ENCODE measurements at places on chromosomes 16 and 17. TPM values are rescaled to one million over a fixed set of nuclear protein-coding genes. Genes with fewer than 3 reads are reported as not detected.
A peak's percentile ranks its signal among the peaks of the same experiment; 100 is the strongest.

DNA sequence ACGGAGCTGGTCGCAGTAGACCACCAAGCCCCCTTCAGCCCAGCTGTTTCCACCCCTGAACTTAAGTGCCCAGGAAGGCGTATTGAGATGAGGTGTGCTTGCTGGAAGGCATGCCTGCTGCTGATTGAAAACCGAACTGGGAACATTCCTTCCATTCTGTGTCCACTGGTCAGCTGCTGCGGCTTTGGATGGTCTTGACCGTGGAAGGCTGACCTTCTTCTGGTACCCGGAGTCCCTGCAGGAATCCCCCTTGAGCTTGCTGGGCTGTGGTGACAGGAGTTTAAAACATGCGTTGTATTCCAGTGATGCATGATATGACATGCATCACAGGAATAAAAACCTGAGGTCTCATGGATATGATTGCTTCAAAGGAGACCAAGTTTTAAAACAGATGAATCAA, 31.4 kb downstream of the IL4R start:
- no peaks in the 10 kb centered on the region for H3K4me1 ChIP-seq
- H3K27ac ChIP-seq = no peak overlapping the region
- H3K4me3 ChIP-seq = no peak overlapping the region
- H3K36me3 ChIP-seq = no peaks in the 10 kb centered on the region
- no peaks in the 10 kb centered on the region for H3K27me3 ChIP-seq

DNA sequence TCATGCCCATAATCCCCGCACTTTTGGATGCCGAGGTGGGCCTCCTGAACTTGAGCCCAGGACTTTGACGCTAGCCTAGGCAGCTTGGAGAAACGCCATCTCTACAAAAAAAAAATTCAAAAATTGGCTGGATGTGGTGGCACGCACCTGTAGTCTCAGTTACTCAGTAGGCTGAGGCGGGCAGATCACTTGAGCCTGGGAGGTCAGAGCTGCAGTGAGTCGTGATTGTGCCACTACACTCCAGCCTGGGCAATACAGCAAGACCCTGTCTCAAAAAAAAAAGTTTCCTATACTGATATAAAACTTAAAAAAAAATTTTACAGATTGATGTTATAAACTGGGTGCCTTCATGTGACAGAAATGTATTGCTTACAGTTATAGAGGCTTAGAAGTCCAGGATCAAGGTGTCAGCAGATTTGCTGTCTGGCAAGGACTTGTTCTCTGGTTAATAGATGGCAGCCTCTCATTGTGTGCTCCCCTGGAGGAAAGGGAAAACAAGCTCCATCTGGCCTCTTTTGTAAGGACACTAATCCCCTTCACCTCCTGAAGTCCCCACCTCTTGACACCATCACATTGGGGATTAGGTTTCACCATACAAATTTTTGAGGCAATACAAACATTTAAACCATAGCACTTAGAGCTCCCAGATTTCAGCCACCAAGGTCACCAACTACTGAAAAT, 8.5 kb upstream of the CES3 start:
- H3K27me3 ChIP-seq = no peaks in the 10 kb centered on the region
- H3K36me3 ChIP-seq = no peaks in the 10 kb centered on the region
- peaks cover 13% of the 10 kb centered on the region for H3K4me1 ChIP-seq
- peak overlapping the region; percentile 91 for H3K27ac ChIP-seq

DNA sequence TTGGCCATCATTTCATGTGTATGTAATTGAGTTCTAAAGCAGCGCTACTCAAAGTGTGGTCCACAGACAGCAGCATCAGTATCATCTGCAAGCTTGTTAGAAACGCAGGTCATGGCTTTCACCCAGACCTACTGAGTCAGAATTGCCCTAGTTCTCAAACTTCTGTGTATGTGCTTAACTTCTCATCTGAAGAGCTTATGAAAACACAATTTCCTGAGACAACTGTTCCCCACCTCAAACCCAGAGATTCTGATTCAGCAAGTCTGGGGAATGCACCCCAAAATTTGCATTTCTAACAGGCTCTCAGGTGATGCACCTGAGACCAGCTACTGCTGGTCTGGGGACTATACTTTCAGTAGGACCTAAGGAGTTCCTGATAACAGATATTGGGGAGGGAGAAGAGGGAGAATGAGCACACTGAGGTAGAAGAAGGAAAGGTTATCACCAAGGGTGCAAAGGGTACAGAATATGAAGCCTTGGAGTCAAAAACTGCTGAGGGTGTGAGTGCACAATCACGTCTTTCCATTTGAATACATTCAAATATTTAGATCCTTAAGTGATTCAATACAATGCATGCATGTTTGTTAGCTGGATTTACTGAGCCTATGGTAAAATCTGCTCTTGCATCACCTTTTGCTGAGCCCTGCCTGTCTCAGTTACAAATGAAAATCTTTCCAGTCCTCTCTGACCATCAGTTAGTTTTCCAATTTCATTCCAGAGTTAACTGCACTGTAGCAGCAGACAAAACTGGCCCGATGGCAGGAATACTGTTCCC, 29.2 kb upstream of the SKAP1 start:
- no peaks in the 10 kb centered on the region for H3K36me3 ChIP-seq
- DNase-seq = no peak
- H3K27ac ChIP-seq = no peak overlapping the region
- no peak overlapping the region for H3K4me3 ChIP-seq

GRCh38 chr17:43327421-43327820, 71.4 kb upstream of the ARL4D start:
- DNase-seq = no peak
- H3K4me3 ChIP-seq = peak overlapping the region; percentile 13
- H3K36me3 ChIP-seq = no peaks in the 10 kb centered on the region
- no peaks in the 10 kb centered on the region for H3K27me3 ChIP-seq
- no peak overlapping the region for H3K27ac ChIP-seq
- peaks cover 11% of the 10 kb centered on the region for H3K4me1 ChIP-seq

GRCh38 chr16:52709306-52709705, 162.4 kb upstream of the TOX3 start:
- H3K4me1 ChIP-seq = no peaks in the 10 kb centered on the region
- no peak for DNase-seq
- no peaks in the 10 kb centered on the region for H3K27me3 ChIP-seq
- H3K4me3 ChIP-seq = no peak overlapping the region
- no peaks in the 10 kb centered on the region for H3K36me3 ChIP-seq

GRCh38 chr17:76681222-76682137, 29.3 kb downstream of the MXRA7 start:
- DNase-seq = peak; percentile 74
- H3K36me3 ChIP-seq = no peaks in the 10 kb centered on the region
- H3K4me3 ChIP-seq = no peak overlapping the region
- peak overlapping the region; percentile 4 for H3K27ac ChIP-seq
- no peaks in the 10 kb centered on the region for H3K27me3 ChIP-seq

- H3K36me3 ChIP-seq = no peaks in the 10 kb centered on the region
- no peak overlapping the region for H3K27ac ChIP-seq
- no peak for DNase-seq
- H3K27me3 ChIP-seq = peaks cover 11% of the 10 kb centered on the region
- H3K4me3 ChIP-seq = no peak overlapping the region
- H3K4me1 ChIP-seq = no peaks in the 10 kb centered on the region
Measured at GRCh38 chr17:39791111-39791992, 53.6 kb downstream of the GRB7 start.

- peaks cover 71% of the 10 kb centered on the region for H3K4me1 ChIP-seq
- peaks cover 19% of the 10 kb centered on the region for H3K36me3 ChIP-seq
- no peak overlapping the region for H3K27ac ChIP-seq
- H3K27me3 ChIP-seq = no peaks in the 10 kb centered on the region
- DNase-seq = no peak
Measured at GRCh38 chr17:65553009-65553645, 8.3 kb downstream of the AXIN2 start.

DNA sequence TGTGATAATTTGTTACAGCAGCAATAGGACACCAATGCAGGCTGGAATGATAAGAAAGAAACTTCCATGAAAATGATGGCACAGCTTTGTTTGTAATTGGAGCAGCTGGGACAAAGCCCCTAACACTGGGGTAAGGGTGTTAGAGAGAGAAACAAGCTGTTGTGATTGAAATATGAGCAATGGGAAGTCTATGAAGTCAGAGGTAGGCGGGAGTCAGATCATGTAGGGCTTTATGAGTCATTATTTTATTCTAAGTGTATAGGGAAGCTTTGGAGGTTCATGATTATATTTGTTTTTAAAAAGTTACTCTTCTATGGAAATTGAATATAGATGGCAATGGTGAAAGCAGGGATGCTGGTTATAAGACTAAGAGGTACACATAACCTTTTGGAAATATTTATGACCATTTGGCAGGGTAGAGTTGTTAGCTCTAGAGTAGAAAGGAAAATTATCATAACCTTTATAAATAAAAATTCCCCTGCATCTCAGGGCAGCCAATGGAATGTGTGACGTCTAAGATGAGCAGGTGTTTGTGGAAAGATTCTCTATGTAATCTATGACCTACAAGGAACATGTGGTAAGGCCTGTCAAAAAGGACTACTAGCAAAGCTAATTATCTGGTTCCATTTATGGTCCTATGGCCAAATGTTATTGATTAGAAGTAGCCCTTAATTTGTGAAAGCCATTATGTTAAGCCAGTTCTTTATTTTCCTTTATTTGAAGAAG, 85.6 kb downstream of the KCNJ2 start:
- no peaks in the 10 kb centered on the region for H3K4me1 ChIP-seq
- no peak overlapping the region for H3K4me3 ChIP-seq
- H3K27ac ChIP-seq = no peak overlapping the region
- no peaks in the 10 kb centered on the region for H3K36me3 ChIP-seq
- H3K27me3 ChIP-seq = no peaks in the 10 kb centered on the region
- no peak for DNase-seq

DNA sequence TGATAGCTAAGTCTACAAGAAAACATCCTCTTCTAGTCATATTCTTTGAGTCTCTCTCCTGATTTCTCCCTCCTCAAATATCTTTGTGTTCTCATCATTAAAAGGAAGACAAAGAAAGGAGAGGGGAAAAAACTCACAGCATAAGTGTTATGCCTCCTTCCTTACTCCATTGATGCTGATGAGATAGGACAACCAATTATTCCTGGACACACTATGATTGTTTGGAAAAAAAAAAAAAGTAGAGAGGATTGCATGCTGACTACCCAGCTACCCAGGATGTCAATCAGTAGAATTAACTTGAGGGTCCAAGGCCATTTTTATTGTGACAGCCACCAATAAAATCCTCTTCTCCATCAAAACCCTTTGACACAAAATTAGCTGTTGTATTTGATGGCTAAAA, 299.1 kb upstream of the CDH8 start:
- H3K27ac ChIP-seq = no peak overlapping the region
- DNase-seq = no peak
- H3K4me3 ChIP-seq = no peak overlapping the region
- no peaks in the 10 kb centered on the region for H3K27me3 ChIP-seq

DNA sequence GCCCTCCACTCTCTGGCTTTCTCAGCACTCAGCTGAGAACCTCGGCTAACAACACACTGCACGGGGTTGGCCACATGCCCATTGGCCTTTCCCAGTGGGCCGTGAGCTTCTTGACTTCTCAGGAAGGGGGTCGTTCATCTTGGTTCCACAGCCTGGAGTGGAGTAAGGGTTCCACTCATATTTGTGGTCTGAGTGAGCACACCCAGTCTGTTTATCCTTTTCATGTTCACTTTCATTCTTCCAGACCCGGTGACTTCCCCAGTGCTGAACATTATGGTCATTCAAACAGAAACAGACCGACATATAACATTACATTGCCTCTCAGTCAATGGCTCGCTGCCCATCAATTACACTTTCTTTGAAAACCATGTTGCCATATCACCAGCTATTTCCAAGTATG, 8.2 kb downstream of the MILR1 start:
- H3K4me1 ChIP-seq = no peaks in the 10 kb centered on the region
- no peak for DNase-seq
- H3K4me3 ChIP-seq = no peak overlapping the region
- H3K36me3 ChIP-seq = no peaks in the 10 kb centered on the region
- no peaks in the 10 kb centered on the region for H3K27me3 ChIP-seq
- no peak overlapping the region for H3K27ac ChIP-seq

GRCh38 chr16:70700101-70701020, 14.5 kb upstream of the MTSS2 start:
- peak; percentile 93 for DNase-seq
- no peaks in the 10 kb centered on the region for H3K27me3 ChIP-seq
- H3K36me3 ChIP-seq = no peaks in the 10 kb centered on the region
- H3K4me1 ChIP-seq = peaks cover 91% of the 10 kb centered on the region

DNA sequence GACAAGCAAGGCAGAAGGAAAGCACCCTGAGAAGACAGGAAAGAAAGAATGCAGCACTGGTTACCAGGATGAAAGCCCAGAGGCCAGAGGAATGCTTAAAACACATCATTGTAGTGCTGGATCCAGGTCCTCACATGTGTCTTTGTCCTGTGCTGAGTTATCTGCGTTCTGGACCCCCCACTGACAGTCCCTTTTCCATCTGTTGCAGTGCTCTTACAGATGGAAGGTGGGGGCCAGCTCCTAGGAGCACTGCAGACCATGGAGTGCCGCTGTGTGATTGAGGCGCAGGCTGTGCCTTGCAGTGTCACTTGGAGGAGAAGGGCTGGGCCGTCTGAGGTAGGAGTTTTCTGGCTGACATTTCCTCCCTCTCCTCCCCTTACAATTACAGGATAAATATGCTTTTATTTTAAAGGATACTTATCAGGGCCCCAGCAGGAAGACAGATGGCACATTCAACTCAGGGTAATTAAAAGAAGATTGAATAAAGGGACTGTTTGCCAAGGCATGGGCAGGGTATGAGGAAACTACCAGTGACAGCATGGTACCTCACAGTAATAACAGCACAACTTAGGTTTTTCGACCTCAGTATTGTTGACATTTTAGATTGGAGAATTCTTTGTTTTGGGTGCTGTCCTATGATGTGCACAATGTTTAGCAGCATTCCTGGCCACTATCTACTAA, 3.0 kb downstream of the EME1 start:
- H3K36me3 ChIP-seq = peaks cover 7% of the 10 kb centered on the region
- no peak for DNase-seq
- H3K4me1 ChIP-seq = peaks cover 18% of the 10 kb centered on the region

The NLRC3 gene
- total RNA-seq = 0.47 TPM

The ABCC3 gene
- total RNA-seq = 0.36 TPM

The TMED6 gene
- total RNA-seq = 0.26 TPM

The SLC12A3 gene
- not detected for total RNA-seq

The KRTAP4-1 gene
- total RNA-seq = not detected

The PRSS22 gene
- total RNA-seq = not detected

The RGS11 gene
- total RNA-seq = 0.92 TPM

The TBC1D26 gene
- total RNA-seq = not detected
